ENCODE measurements at places on chromosomes 1 and 21.

DNA sequence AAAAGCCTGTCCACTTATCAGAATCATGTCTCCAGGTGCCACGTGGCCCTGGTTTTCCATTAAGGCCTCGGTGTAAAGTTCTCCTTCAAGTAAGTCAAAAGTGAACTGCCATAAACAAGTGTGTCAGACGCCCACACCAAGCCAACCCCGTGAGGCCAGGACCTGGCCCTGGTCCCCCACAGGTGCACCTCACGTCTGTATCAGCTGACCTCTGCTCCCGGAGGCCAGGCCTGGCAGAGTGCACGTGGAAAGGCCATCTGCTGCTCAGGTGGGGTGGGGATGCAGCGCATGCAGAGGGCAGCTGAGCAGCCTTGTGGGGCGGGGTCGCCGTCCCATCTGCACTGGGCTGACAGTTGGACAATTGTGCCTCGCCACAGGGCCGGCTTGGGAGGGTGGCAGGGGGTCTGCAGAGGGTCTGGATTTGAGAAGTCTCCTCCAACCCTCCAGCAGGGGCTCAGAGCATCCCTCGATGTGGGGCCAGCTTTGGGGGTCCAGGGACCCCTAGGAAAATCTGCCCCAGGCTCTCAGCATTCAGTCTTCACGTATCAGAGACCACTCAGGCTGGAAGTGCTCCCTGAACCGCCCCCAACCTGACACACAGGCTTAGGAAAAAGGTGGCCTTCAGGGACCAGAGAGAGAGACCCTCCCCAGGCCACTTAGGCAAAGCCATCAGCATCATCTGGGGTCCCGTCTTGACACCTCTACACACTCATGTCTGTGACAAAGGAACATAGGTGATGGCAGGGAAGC lies 3.0 kb downstream of the SLC19A1 start:
- no peak for DNase-seq

GRCh38 chr1:9960706-9961562 lies 17.7 kb downstream of the NMNAT1 start:
- DNase-seq: no peak

GRCh38 chr1:94617134-94617805 lies 75.7 kb upstream of the F3 start:
- no peak for DNase-seq

DNA sequence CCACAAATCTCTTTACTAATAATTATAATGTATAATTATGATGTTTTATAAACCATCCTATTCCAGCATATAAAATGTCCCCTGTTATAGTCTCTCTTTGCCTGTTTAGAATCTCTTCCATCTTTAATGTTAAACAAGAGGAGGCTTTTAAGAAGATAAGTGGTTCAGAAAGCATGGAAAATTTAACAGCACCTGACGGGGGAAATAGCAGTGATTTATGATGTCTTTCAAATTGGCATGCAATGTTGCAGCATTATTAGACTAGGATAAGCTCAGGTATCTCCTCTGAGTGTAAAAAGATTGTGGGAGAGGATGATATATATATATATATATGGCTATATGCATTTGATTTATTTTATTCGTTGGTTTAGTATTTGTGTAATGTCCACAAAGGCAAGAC lies 24.4 kb downstream of the GIPC2 start:
- DNase-seq: no peak

DNA sequence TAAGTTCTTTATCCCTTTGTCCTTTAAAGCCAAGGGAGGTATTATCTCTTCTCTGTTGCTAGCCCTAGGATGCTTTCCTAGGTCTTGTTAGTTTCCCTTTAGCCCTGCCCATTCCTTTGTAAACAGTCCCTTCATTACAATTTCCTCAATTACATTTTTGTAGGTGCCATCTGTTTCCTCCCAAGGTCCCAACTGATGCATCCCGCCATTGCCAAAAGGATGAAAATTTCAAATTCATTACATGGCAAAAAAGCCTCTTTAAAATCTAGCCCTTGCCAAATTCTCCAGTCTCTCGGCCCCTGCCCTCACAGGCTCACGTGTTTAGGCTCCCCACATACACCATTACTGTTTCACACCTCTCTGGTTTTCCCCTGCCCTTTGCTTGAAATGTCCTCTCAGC lies 151.9 kb upstream of the C1orf87 start:
- DNase-seq: no peak

- no peak for DNase-seq
Measured at GRCh38 chr1:224757508-224757907, 141.4 kb downstream of the CNIH3 start.

GRCh38 chr1:218366322-218367052 lies 21.4 kb downstream of the TGFB2 start:
- DNase-seq: no peak

GRCh38 chr1:22650089-22650693 lies 2.8 kb upstream of the C1QB start:
- no peak for DNase-seq

DNA sequence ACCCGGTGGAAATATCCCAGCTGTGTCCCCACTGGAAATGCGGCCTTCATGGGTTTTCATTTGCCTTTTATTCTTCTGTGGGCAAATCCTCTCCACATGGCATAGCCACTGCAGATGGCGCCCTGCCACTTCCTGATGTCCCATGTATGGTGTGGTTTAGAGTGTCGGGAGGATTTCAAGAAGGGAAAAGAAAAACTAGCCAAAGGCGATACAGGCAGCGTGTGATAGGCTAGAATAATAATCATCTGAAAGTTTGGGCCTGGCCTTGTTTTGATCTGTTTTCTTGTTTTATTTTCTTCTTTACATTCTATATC lies 123.6 kb downstream of the PEX14 start:
- no peak for DNase-seq

GRCh38 chr1:3116560-3116959 lies 47.6 kb downstream of the PRDM16 start:
- no peak for DNase-seq

DNA sequence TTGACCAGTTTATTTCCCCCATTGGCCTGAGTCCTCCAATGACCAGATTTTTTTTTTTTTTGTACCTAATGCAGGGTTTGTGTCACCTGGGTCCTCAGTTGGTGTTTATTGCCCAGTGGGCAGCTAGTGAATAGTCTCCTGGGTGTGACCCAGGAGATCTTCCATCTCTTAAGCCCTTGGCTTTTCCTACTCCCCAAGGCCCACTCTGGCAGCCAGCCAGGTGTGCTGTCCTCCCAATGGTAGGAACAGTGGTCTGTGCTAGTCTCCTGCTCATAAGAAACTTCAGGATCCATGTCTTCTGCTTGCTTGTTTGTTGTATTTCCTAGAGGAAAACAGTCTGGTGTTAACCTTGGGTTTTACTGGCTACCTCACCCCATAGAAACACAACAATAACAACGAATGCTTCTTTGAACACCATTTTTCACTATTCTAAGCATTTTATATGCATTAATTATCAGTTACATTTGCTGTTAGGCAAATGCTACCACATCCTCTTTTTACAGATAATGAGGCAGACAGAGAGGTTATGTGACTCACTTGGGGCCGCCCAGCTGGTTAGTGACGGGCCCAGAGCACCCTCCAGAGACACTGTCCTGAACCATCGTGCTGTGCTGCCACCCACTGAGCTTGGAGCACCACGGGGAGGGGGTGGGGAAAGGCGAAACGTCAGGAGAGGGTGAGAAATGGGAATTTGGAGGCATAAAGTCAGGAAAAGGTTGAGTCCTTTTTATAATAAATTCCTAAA lies 107.5 kb downstream of the HIVEP3 start:
- DNase-seq: no peak

- DNase-seq: no peak
Measured at GRCh38 chr1:171251042-171251951, 3.0 kb downstream of the FMO1 start.

GRCh38 chr1:9028921-9029705 lies 2.9 kb upstream of the SLC2A7 start:
- DNase-seq: no peak

DNA sequence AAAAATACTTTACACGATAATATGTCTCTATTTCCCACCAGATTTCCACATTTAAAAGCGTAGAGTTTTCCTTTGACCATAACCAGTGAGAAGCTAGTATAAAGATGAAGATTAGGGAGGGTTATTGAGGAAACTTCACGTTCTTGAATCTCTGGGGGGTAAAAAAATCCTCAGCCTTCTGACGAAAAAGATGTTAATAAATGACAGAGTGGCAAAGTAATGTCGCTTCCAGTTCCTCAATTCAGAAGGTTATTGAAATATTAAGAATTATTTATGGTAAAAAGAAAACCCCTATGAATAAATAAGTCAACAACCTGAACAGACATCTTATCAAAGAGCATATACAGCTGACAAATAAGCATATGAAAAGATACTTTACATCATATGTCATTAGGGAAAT lies 241.0 kb downstream of the GPATCH2 start:
- no peak for DNase-seq

DNA sequence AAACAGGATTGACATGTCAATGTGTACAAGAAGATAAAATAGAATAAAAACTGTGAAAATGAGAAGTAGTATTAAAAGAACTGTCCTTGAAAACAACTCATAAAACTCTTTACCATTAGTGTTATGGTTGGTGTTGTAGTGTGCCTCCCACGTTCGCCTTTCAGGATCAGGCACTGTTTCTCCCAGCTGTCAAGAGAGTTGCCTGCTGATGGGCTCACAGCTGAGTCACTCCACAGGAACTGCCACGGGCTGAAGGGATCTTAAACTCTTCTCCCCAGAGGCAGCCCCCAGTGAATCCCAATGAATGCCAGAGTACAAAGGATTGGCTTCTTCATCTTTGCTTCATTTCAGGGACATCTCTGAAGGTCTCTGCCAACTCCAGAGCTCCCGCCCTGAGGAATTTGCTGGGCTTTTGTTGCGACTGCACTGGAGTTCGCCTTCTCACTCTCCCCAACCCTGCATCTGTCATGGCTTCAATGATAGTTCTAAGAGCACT lies 119.6 kb downstream of the ADGRL2 start:
- no peak for DNase-seq

DNA sequence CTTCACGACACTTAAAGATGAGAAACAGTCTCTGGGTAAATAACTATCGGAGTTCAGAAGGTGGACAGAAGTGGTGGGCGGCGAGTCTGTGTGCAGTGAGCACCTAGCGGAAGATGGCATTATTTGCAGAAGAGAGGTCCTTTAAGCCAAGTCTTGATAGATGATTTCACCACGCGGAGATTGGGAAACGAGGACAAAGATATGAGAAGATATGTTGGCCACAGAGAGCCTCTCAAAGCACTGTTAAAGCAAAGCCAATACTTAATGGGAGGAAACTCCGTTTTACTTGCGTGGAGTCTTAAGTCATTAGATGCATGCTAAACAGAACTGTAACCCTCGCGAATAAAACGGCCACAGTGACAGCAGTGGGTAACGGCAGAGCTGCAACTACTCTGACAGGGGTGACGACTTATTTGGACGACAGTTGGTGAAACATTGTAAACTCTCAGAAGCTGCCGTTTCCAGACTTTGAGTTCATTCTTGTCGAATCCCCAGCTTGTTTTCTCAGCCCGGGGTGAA lies 577 bp upstream of the CEP350 start:
- DNase-seq: no peak

DNA sequence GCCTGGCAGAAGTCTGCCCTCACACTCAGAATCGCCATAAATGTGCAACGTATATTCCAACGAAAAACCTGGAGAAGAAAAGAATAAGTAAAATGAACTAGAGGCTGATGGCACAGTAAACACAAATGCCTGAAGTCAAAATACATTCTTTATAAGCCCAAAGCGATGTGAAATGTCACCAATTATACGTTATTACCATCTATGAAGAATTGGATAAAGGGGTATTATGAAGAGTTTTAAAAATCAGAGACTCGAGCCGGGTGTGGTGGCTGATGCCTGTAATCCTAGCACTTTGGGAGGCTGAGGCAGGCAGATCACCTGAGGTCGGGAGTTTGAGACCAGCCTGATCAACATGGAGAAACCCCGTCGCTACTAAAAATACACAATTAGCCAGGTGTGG lies 18.6 kb downstream of the PTP4A2 start:
- no peak for DNase-seq

DNA sequence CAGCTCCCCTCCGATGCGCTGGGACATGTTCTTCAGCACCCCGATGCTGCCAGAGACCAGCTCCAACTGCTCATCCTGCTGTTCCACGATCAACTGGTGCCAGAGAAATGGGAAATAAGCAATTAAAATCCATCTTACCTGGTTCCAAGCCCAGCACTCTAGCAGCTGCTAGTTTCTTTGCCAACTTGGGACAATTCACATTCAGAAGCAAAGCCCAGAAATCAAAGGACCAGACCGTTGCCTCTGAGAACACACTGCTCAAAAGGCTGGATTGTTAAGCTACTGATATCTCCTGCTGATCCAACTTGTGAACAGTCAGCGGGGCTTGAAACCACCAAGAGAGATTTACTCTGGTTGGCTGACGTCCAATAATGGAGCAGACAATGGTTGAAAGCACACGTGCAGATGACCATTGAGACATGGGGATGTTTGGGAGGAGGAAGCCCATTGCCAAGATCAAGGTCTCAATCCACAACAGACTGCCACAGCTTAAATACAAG lies 34.4 kb downstream of the STX6 start:
- DNase-seq: no peak

DNA sequence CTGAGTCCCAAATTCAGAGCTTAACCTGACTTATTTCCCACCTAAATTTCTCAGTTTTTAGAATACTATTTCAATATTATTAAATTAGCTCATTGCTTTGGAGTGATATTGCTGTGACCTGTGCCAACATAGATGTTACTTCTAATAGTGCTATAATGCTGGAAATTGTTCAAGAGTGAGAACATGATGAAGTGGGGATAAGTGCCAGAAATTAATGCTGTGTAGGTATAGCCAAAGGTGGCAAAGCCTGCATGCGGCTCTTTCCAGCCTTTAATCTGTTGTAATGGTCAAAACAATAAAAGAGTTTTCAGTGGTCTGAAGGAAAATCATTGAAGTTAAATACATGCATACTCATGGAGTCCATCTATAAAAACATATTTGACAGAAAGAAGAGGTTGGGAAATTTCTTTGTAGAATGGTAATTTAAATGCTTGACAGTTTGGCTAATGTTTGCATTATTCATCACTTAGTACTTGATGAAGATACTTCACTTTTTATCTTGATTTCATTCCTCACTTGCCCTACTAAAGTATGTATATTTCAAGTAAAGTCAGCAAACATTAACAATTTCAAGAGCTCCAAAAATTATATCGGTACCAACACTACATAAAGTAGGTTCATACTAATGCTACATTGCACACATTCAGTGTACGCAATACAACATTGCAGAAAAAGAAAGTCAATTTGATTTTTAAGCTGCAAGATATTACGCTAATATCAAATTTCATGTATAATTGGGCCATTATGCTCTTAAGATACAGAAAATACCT lies 82.1 kb downstream of the OLFM3 start:
- DNase-seq: no peak
